Lung microvascular endothelial cell (primary cell): ENCODE measurements at places on chromosomes 11 and 22. TPM values are rescaled to one million over a fixed set of nuclear protein-coding genes. Genes with fewer than 3 reads are reported as not detected.

- no peak for DNase-seq
Observed at GRCh38 chr11:73971175-73971719, 11.4 kb downstream of the UCP2 start.

DNA sequence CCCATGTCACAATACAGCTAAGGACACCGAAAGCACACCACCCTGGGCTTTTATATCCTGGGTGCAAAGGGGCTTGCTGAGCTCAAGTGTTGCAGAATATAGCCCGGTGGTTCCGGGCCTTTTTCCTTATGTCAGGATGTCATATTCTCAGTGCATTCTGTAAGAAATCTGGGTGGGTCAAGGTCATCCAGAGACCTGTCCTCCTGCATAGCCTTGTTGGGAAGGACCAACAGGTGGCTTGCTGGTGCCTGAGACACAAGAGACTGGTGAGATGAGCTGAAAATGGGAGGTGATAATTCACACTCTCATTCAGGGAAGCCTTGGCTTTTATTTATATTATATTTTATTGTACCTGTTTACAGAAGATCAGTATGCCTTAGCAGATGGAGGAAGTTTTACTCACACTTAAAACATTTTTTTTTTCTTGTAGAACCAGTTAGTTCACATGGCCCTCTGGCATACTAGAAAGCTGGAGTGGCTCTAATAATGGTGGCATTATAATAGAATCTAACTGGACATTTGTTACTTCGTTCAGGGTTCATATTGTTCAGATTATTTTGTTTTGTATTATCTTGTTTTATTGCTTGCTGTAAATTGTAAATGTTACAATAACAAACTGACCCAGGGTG lies 14.6 kb upstream of the TMEM123 start:
- DNase-seq, result no peak

DNA sequence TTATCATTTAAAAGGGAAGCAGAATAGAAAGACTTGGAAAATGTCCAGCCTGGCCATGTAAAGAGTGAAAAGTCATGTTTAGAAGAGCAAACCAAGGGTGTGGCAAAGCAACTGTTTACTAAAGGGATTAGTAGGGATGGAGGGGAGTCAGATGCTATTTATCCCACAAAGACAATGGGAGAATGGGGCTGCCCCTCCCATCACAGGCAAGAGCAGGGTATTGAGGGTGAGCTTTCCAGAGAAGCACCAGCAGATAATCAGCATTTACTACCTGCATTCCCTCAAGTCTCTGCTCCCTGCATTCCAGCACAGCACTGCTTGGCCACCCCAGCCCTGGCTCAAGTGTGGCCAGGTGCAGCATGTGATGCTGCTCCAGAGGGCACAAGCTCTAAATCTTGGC lies 18.5 kb upstream of the QSER1 start:
- DNase-seq, result no peak

- DNase-seq, result no peak
Observed at GRCh38 chr22:46003271-46004091, 26.5 kb upstream of the WNT7B start.

GRCh38 chr11:47152953-47153950 lies 23.4 kb downstream of the ARFGAP2 start:
- peak; percentile 67 for DNase-seq

- no peak for DNase-seq
Observed at GRCh38 chr22:35598396-35598710, 18.8 kb downstream of the MB start.

- DNase-seq, result no peak
Observed at GRCh38 chr22:42131562-42131961, 952 bp upstream of the CYP2D6 start.

GRCh38 chr11:57160665-57161064 lies 21.1 kb upstream of the LRRC55 start:
- no peak for DNase-seq

The DNAJB7 gene
- total RNA-seq, result not detected in 2 replicates

The POU2AF2 gene
- total RNA-seq, result not detected in 2 replicates

The KCNJ4 gene
- total RNA-seq, result under 0.01 TPM in 1 of 2 replicates, not detected in the other
